ENCODE measurements at places on chromosomes 13 and 19.

DNA sequence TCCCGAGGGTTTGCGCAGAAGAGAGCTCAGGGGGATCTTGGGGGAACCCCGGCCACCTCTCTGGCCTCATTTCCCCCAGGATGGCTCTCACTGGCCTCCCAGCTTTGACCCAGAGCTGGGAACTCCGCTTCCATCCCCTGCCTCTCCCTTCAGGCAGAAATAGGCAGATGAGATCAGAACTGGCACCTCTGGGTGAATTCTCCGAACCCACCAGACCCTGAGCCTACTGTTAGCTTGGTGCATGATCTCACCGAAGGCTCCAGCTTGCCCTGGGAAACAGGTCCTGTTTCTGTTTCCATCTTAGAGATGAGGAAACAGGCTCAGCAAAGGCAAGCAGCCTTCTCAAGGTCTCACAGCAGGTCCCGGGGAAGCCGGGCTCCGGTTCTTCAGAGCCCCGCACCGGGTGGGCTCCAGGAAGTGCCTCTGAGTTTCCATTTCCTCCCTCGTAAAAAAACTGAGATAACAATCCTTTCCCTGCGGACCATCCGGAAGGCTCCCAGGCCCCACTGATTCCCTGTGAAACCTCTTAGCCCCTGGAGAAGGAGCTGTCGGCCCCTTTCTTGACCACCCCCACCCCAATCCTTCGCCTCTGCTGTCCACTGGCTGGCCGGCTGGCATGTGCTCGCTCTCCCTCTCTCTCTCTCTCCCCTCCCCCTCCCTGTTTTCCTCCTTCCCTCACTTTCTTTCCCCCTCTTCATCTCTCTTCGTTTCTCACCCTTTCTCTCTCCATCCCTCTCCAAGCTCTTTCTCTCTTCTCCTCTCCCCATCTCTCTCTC, 2.1 kb downstream of the NECTIN2 start:
- DNase-seq: peak; percentile 40

- DNase-seq: no peak
Observed at GRCh38 chr13:51644654-51645053, 60.4 kb downstream of the WDFY2 start.

- no peak for DNase-seq
Observed at GRCh38 chr13:110155072-110155471, 151.9 kb downstream of the COL4A1 start.

- no peak for DNase-seq
Observed at GRCh38 chr13:77716692-77717091, 19.2 kb downstream of the SLAIN1 start.

GRCh38 chr13:110944121-110944967, 29.5 kb upstream of the ANKRD10 start:
- no peak for DNase-seq

- no peak for DNase-seq
Observed at GRCh38 chr19:42199440-42200115, 17.9 kb downstream of the DEDD2 start.

GRCh38 chr13:78161266-78161665, 242.6 kb upstream of the EDNRB start:
- no peak for DNase-seq

GRCh38 chr13:104024416-104025170, 958.4 kb upstream of the SLC10A2 start:
- DNase-seq: no peak

GRCh38 chr13:66855131-66855530, 375.0 kb downstream of the PCDH9 start:
- DNase-seq: no peak

DNA sequence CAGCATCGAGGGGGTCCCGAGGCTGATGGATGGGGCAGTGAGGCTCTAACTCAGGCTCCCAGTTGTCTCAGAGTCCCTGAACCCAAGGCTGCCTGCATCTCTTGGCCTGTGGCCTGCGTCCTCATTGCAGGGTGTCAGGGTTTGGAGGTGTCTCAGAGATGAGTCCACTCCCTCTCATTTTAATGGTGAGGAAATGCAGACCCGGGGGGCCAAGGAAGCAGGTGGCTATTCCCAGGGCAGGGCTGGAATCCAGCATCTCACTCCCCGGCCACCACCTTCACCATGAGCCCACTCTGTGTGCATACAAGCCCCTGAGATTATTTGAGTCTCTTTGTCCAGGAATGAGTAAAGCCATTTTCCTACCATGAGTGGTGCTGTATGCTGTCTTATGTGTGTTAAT, 21.4 kb downstream of the TEX29 start:
- DNase-seq: no peak

GRCh38 chr19:47492137-47492533, 8.1 kb upstream of the KPTN start:
- DNase-seq: no peak

DNA sequence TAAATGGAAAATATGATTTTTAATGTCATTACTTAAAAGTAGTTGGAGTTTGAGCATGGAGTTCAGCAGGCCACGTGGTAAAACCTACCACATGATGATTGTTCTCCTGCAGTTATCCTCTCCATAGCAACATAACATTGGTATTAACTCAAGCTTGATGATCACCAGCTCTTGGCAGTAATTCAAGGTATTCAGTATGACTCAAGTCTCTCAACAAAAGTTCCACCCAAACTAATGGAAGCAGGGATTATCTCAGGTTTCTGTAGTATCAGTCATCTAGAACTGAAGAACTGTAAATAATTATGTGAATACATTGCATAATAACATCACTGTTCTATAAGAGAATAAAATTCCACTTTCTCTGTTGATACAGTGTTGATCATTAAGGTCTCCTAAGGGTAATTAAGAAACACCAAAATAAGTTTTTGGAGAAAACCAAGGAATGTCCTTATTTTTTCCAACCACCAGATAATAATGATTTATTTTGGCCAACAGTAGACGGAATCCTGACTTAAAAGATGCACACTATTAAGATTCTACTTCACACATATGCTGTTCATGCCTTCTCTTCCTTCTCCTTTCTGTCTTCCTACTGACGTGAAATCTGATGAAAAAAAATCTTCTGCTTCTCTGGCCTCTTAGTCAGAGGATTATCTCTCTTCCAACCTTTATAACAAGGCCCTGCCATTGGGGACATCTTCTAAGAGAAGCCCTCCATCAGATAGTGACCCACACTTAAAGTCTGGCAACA, 1092.3 kb downstream of the EFNB2 start:
- no peak for DNase-seq

- DNase-seq: no peak
Observed at GRCh38 chr13:112065867-112066623, 904 bp upstream of the SOX1 start.

GRCh38 chr13:110650436-110650835, 35.1 kb downstream of the NAXD start:
- DNase-seq: no peak

DNA sequence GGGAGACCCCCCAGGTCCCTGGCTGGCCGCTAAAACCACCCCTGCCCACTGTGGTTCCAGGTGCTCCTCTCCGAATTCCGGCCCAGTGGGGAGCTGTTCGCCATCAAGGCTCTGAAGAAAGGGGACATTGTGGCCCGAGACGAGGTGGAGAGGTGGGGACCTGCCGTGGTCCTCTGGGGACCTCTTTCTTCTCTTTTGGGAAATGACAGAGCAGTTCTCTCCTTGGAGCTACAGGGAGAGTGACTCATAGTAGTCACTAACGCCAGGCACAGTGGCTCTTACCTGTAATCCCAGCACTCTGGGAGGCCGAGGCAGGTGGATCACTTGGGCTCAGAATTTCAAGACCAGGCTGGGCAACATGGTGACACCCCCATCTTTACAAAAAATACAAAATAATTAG, 7.3 kb downstream of the PTGER1 start:
- DNase-seq: no peak

GRCh38 chr19:42095142-42095813, 19.3 kb downstream of the ZNF574 start:
- DNase-seq: no peak

- no peak for DNase-seq
Observed at GRCh38 chr13:36251526-36251925, 37.2 kb upstream of the SOHLH2 start.

DNA sequence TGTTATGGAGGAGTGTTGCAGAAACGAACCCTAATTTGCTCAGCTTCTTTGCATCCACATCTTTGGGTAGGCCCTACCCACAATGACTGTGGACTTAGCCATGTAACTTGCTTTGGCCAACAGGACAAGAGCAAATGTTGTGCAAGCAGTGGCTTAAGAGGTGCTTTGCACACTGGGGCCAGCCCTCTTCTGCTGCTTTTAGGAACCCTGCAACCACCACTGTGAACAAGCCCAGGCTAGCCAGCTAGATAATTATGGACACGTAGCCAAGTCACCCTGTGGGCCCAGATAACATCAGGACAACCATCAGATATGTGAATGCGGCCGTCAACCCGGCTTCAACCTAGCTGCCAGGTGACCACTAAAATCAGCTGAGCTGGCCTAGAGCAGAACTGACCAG, 17.1 kb downstream of the C19orf47 start:
- DNase-seq: no peak

DNA sequence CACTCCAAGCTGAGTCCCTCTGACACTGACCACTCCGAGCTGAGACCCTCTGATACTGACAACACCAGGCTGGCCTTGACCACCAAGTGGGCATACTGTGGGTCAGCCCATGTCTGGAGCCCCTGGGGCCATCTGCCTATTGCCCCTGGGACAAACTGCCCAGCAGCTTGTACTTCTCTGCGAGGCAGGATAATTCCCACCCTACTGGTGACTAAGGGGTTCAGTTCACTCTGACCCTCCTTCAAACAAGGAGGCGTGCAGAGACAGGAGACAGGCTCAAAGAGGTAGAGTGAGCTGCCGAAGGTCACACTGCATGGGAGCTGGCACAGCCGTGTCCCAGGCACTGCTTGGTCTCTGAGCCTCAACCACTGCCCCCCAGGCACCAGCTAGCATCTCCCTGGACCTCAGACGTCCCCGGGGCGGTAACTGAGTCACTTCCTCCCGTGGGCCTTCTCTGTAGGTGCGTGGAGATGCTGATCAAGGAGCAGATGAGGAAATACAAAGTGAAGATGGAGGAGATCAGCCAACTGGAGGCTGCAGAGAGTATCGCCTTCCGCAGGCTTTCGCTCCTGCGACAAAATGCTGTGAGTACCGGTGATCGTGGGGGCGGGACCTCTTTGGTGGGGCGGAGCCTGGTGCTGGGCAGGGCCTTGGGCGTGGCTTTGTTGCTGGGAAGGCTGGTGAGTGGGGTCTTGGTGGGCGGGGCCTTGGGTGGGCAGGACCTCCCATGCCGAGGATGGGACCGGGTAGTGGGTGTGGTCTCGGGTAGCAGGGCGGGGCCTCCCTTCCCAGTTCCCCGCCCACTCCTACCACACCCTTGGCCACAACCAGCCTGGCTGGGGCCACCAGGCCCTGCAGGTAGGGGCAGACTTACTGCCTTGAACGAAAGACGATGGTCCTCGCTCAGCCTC, 5.8 kb upstream of the USE1 start:
- no peak for DNase-seq

DNA sequence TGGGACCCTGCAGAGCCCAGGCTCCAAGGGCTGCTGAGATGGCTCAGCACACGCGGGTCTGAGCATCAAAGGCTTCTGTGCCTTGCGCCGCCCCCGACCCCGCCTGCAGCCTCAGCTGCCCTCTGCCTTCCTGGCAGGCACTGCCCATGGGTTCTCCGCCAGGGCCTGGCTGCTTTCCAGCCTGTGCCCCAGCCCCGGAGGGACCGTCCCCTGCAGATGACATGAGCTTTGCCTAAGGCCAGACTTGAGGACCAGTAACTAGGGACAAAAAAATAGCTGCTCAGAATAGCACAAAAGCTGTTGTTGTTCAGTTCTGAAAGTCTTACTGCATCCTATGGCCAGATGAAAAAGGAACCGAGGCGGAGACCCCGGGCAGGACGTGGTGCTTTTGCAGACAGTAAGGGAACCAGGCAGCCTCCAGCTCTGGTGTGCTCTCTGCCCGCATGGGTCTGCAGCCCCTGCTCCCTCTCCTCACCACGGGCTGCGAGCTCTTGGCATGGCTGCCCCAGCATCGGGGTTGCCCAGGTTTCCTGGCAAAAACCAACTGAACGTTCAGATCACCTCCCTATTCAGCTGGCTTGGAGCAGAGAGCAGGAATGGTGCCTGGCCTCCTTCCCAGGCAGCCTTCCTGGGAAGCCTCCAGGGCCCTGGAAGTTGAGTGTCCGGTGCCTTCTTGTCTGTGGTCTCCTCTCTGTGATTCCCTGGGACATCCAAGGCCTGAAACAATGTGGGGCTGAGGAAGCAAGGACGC, 12.5 kb upstream of the CFAP97D2 start:
- DNase-seq: no peak

DNA sequence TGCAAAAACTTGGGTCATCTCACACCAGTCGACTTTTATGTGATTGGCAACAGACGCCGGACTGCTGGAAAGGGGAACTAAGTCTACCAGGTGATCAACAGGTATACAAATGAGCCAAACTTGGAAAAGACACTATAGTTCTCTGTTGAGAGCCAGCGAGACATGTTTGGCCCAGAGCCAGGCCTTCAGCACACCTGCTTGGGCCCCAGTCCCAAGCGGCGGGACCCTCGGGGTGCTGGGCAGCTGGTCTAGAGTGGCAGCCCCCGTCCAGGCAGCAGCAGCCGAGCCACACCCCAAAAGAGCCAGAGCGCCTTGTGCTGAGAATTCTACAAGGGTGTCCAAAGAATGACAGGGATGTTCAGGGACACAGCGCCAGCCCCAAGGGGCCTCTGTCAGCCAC, 28.0 kb downstream of the NAXD start:
- no peak for DNase-seq

- peak; percentile 63 for DNase-seq
Observed at GRCh38 chr13:42272115-42272803, at the start of gene AKAP11. Gene AKAP11 (plus strand): TSS chr13:42272152. CDS start chr13:42286349, 14,197 bp downstream.

DNA sequence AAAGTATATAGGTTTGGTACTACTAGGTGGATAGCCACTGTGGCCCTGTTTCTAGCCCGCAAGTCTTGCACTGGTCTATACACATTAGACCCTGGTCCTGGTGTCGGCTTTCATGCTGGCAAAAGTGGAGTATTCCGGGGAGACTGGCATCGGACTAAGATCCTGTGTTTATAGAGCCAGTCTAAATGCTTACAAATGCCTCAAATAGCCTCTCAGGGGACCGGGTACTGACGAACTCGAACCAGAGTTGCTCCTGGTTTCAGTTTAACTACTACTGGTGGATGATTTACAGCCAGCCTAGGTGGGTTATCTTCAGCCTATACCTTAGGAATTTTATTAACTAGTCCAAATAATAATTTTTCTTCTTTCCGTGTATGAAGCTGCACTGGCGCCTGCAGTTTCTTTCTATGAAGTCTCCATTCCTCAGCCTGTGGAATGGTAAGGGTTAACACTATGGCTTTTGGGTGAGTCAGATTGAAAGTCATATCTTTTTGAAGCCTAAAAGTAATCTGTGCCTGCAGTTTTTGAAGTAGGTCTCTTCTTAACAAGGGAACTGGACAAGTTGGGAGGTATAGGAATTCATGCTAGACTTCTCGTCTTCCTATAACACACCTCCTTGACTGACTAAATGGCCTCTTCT, 51.3 kb downstream of the OR10H4 start:
- DNase-seq: no peak

DNA sequence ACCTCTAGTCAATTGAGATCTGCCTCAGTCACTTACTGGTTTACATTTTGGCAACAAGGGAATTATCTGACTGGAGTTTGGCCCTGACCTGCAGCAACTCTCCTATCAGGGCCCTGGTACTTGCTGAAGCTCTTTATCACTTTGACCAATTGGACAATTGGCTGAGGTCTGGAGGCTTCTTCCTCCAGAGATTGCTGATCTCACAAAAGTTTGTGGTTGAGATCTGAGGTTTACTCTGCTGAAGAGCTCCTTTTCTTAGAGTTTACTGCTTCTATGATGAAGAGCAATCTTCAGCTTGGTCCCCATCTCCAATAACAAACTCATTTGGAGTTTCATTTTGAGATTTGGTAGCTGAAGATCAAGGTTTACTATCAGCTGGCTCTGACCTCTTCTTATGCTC, 276.9 kb upstream of the SGCG start:
- DNase-seq: no peak

- no peak for DNase-seq
Observed at GRCh38 chr13:93505104-93505952, 278.7 kb downstream of the GPC6 start.
